CD4-positive, alpha-beta T cell treated with Interleukin-4 for 4 hours (primary cell): ENCODE measurements at places on chromosomes 2 and 18.

DNA sequence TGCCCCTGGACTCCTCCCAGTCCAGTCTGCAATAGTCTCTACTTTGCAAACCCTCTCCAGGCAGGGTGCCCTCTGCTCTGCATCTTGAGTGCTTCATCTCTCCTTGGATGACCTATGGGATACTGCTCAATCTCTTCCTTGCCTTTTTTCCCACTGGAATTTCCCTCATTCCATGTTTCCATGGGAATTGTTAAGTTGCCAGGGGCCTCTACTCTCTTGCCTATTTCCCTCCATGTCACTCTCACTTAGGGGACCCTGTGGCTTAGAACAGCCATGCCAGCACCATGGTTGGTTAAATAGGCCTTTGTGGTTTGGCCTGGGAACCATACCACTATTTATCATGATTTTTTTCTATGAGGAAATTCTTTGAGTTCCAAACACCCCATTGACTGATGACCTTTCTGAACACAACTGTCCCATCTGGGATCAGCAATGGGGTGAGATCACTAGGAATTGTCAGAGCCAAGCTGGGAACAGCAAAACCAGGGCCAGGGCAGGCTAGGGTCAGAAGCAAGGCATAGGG is 91.4 kb upstream of the RBMS1 start:
- no peak for DNase-seq

GRCh38 chr2:9232886-9233285 is 26.3 kb downstream of the ASAP2 start:
- no peak for DNase-seq

GRCh38 chr2:240624950-240625621 is at the start of gene GPR35:
TSS of gene GPR35 (plus strand) at chr2:240625480. CDS start at chr2:240629953, 4,473 bp downstream.
- DNase-seq, result peak; percentile 81

DNA sequence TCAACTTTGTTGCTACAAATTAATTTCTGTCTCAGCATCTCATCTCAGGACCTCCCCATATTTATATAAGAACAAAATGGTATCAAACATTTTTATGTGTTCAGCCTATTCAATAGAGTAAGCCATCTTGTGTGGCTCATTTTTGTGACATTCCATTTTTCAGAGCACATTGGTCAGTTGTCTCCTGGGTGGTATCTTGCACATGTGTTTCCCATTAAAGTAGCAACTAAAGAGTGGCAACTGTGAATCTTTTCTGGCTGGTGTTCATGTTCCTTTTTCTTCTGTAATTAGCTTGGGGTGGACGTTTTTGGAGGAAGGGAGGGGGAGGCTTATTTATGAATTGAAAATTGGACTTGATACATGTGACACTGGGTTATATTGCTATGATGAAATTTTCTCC is 45.4 kb upstream of the EFEMP1 start:
- DNase-seq, result no peak

- no peak for DNase-seq
Measured at GRCh38 chr2:137383391-137383790, 580.9 kb upstream of the HNMT start.
